CD4-positive, alpha-beta T cell treated with Interleukin-1 beta for 1 hour (primary cell): ENCODE measurements at places on chromosomes 7 and 10.

DNA sequence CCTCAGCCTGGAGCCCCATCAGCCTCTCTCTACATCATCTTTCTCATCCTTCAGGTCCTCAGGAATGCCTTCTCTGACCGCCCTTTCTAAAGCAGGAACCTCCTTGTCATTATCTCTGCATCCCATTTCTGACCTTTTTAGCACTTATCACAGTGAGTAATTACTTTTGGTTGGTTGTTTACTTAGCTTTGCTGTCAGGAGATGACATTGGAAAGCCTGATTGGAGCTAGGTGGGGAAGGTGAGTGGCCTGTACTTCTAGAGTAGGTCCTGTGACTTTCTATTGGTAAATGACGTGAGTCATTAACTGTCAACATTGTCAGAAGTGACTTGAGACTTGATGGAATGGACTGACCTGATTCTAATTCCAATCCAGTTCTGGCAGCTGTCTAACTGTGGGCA, 9.3 kb upstream of the SLC25A13 start:
- no peak for DNase-seq

DNA sequence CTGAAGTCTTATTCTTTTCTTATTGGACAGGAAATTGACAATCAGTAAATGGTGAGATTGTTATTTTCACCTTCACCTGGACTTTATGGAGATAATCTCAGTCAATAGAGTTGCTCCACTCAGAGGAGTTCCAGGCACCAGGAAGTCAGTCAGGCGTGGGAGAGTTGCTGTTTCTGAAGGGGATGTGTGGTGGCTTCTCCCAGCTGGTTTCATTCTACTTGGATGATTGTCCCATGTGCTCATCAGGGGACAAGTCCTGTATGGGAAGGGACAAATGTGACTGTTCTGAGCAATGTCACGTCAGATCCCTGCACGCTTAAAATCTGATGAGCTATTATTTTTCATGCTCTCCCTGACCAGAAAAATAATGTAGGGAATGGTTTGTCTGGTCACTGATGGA, 222.5 kb upstream of the PITRM1 start:
- DNase-seq: no peak

DNA sequence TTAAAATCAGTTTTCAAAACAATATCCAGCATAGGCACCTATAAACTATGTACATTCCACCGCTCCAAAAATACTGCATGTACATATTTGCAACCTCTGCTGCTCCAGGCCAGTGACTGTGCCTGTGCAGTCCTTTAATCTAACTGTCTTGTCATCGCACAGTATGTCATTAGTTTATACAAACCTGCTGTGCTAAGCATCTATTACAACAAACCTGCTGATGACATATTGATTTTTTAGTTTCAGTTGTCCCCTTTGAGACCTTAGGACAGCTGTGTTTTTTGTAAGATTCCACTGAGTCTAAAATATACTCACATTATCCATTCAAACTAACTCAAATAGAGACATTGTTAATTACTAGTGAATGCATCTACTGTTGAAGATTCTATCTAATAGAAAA, 33.1 kb downstream of the SEMA3C start:
- no peak for DNase-seq

DNA sequence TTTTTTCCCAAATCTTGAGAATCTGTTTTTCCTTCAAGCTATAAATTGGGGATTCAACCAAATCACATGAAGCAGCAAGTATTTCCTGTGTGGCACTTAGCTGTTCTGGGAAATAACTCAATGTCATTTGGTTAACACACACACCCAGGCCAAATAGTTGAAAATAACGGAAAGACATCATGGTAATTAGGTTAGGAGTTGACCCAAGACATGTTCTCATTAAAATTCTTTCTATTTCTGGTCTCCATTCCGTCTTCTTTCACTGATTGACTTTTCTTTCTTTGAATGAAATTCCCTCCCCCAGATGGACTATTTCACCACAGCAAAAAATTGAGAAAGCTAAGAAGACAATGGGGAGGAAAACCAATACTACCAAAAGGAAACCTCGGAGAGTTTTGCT, 30.5 kb downstream of the NRP1 start:
- no peak for DNase-seq

- DNase-seq: no peak
These were observed 40.2 kb upstream of the PAX2 start for GRCh38 chr10:100705139-100705538.

GRCh38 chr10:1037098-1037497, 11.4 kb upstream of the IDI2 start:
- no peak for DNase-seq
